ENCODE measurements at places on chromosomes 7 and 10.

DNA sequence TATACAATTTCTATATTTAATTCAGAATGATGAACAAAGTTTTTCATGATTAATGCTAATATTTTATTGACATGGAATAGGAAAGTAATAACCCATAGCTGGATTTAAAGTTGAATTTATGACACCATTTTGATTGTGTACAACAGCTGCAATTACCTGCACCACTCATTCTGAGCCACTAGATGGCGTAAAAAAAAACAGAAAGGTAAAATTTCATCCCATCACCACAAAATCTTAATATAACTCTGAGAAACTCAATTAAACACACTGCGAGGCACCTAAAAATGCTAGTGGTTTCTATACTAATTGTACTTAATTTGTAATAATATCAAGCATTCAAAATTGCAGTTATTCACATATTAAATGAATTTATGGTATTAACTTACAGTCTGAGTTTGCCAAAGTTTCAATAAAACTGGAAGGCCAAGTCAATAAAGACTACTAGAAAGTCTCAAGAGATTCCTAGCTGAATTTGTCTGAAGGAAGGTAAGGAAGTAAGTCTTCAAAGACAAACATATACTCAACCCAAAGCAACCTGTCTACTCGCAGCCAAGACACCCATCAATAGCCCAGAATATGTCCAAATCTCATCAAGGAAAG is 182.5 kb downstream of the SKAP2 start:
- DNase-seq, result no peak

GRCh38 chr7:9082203-9082602 is 648.8 kb downstream of the NXPH1 start:
- no peak for DNase-seq

DNA sequence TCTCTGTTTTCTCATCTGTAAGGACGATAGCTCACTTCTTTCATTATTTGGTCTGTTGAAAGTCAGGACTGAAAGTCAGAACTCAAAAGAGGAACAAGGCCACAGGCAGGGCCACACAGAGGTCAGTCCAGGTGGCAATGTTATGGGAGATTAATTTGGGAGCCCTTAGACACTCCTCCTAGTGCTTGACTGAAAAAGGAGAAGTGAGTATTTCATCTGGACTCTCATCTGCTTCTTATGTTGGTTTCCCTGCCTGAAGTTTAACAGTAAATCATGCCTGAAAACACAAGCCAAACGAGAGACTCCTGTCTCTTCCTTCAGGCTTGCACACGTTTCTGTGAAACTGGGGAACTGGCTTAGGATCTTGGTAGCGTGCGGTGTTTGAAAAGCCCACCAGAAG is 248.5 kb downstream of the BUB3 start:
- no peak for DNase-seq

GRCh38 chr10:117936141-117936540 is 110.6 kb downstream of the RAB11FIP2 start:
- no peak for DNase-seq

GRCh38 chr10:557792-558328 is 131.6 kb downstream of the DIP2C start:
- DNase-seq, result no peak

DNA sequence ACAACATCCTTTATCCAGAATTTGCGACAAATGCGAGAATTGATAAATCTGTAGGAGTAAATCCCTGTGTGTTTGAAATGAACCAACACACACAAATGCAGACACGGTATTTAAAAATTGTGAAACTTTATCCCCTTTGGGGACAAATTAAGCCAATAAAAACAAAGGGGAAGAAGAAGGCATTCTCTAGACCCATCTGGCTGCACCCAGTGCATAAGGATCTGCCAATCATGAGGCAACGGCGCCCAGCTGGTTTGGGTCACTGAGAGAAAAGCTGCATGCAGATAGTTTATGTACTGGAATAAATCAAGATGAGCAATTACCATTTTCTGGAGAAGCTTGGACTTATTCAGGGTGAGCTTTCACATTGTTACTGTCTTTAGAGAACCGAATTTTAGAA is 45.7 kb downstream of the VAX1 start:
- DNase-seq, result no peak

Measured in bone marrow (tissue), 2 donors.